ENCODE measurements at places on chromosomes 6 and 20. TPM values are rescaled to one million over a fixed set of nuclear protein-coding genes. Genes with fewer than 3 reads are reported as not detected.

The OSER1 gene
- 24.8 TPM for total RNA-seq

The NKX2-4 gene
- total RNA-seq, result not detected

The RIPPLY2 gene
- 8.1 TPM for total RNA-seq

The GGT7 gene
- 20.2 TPM for total RNA-seq

The CCM2L gene
- 2.2 TPM for total RNA-seq

The C20orf202 gene
- 0.49 TPM for total RNA-seq

The JPH2 gene
- under 0.01 TPM for total RNA-seq

The TMEM74B gene
- 12.5 TPM for total RNA-seq

The GTSF1L gene
- total RNA-seq, result not detected

The ARMH2 gene
- total RNA-seq, result not detected
